NCI-H526 treated with DMSO at 0.1 percent for 48 hours (cell line): ENCODE measurements at places on chromosomes 13 and 19.

- no peak for DNase-seq
These were observed 31.7 kb upstream of the USP29 start for GRCh38 chr19:57088133-57088532.

DNA sequence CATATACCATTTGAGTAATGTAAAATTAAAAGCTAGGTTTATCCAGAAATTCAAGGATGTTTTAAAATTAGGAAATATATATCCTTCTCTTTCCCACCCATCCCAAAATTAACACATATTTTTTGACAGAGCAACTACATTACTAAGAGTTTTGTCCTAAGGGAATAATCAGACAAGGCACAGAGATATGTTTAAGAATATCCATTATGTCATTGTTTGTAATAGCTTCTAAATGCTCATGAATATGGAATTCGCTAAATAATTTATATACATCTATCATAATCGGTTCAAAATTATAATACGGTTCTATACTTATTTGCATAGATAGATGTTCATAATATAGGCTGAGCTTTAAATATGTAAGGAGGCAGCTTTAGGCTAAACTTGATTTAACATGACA is 9.8 kb downstream of the UBL3 start:
- no peak for DNase-seq

GRCh38 chr19:14432791-14433553 is at the start of gene PKN1:
Gene PKN1, plus strand, starts transcription at chr19:14433306. Its CDS starts 216 bp downstream, at chr19:14433522.
- DNase-seq: no peak

DNA sequence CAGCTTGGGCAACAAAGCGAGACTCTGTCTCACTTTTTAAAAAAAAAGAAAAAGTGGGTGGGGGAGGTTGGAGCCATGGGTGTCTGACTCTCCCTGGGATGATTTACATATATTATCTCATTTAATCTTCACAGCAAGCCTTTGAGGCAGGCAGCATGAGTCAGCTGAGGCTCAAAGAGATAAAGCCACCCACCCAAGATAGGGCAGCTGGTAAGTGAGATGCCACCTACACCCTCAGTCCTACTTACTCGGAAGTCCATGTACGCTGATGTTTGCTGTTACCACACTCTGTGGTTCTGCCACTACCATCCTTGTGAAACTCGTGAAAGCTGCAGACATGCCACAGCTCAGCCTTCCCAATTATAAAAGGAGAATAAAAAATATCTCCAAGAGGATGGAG is 142.0 kb upstream of the TSHZ3 start:
- DNase-seq: no peak

GRCh38 chr13:41563341-41563983 is 106.1 kb downstream of the RGCC start:
- no peak for DNase-seq

DNA sequence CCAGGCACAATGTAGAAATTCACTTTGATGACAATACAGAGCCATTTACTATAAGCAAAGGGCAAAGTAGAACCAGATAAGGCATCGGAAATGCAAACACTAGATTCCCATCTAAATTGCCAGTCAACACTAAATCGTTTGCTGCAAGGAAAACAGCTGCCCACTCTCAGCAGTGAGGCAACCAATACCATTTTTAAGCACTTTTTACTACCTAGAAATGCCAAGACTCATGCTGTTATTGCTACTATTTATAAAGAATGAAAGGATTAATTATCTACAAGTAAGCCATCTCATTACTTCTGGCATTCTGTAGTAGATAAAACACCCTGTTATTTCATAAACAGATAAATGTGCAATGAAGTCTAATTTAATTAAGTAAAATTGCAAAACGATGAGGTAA is 422.0 kb downstream of the FGF14 start:
- no peak for DNase-seq

DNA sequence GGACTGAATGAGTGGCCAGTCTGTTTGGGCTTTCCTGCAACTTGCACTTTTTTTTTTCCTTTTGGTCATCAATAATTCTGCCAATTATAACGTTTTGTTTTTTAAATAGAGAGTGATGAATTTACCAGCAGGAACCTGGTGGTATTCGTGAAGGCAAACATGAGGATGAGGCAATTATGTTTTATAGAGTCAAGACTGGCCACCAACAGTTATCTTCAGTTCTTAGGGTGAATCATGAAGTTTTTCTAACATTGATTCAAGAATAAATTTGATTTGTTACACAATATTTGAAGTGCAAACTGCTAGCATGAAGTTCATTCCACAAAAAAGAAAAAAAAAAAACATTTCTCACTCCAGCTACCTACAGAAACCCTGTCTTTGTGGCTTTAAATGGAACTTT is 244.5 kb downstream of the SPRY2 start:
- DNase-seq: no peak

DNA sequence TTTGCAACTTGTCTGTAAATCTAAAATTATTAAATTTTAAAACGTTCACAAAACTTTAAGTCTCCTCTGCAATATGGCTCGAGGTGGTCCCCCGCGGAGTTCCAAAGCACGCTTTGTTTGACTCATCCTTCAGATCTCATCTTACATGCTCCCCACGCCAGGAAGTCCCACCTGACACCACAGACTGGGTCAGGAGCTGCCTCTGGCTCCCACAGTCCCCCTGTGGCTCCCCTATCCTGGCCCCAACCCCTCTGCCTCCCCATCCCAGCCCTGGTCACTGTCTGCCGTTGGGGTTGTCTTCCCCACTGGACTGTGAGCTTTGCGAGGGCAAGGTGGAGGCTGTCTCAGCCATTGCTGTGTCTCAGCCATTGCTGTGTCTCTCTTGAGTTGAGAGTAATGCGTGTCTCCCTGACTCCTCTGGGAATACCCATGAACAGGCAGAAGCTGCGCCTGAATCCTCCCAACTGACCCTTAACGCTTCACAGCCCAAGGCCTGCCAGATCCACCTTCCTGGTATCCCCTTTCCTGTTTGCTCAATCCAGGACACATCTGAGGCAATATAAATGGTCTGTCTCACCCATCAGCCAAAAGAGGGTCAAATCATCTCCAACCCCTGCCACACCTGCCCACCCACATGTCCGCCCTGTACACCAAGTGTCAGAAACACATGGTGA is 15.9 kb downstream of the DYRK1B start:
- DNase-seq: no peak

- no peak for DNase-seq
These were observed 513 bp downstream of the MIER2 start for GRCh38 chr19:343941-344624.

DNA sequence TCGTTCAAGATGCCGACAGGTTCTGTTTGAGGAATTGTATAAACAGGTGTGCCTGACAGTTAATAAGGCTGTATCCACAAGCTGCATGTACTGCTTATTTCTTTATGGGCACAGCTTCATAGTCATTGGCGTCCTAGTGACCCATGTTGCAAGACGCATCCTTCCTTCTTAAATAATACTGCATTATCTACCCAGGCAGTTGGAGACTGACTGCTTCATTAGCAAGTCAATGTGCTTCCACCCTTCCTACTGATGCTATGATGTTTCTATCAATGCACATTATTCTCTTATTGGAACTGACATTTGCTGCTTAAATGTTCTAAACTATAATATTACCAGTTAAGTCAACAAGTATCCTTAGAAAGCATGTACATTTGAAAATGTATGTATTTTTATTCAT is 950.0 kb upstream of the MIR17HG start:
- no peak for DNase-seq

DNA sequence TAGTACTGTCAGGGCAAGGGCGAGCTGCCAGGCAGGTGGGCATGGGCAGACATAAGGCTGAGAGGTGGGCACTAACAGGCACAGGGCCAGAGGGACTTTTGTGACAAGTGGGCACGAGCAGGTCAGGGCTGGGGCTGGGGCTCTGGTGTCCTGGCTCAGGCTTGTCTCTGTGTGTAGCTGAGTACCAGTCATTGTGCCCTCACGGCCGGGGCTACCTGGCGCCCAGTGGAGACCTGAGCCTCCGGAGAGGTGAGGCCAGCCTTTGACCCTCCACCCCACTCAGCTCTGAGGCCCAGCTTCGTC is 21.6 kb downstream of the LTBP4 start:
- no peak for DNase-seq

DNA sequence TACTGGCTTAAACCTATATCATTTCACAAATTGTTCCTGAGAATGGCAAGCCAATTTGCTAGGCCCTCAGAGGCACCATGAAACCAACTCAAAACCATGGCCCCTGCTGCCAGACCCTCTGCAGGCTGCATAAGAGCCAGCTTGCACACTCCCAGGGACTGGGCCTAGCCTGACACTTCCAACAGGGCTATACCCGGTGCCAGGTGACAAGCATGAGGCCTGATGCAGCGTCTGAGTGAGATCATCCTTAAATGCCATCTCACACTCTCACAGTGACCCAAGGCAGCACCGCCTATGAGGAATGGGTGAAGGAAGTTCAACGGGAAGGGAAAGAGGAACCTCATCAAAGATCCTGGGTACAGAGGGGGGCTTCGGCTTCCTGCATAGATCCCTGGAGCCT is 65.6 kb downstream of the C13orf42 start:
- no peak for DNase-seq

- no peak for DNase-seq
These were observed 18.9 kb downstream of the SAFB2 start for GRCh38 chr19:5603626-5604025.

DNA sequence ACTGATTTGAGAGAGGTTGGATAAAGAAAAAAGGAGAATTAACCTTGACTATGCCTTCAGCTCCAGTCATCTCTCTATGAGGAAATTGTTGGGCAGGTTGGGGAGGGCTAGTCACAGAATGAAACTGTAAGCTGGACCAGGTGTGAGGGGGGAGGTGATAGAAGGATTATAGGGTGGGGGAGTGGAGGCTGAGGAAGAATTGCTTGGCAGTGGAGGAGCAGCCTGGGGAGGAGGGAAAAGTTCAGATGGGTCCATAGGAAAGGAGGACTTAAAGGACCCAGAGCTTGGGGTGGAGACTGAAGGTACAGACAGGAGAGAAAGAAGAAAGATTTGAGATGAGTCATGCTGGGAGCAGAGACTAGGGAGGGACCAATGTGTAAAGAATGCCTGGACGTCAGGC is 8.2 kb upstream of the ZNF431 start:
- DNase-seq: no peak

DNA sequence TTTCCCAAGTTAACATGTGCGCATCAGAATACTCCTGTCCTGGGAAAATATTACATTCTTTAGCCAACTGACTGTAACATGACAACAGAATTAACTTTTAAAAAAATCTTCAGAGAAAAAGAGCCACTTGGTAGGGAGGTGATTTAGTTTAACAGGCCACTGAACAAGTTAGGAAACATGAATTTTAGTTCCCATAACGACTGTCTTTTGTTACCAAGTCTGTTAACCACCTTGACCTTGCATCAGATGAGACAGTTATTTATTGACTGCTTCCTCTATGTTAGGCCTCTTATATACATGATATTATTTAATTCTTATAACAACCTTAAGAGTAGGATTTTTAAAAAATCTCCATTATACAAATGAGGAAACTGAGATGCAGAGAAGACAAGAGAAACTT is 268.6 kb downstream of the NDFIP2 start:
- DNase-seq: no peak

GRCh38 chr13:24684600-24684998 is 4.4 kb downstream of the ATP12A start:
- DNase-seq: no peak

DNA sequence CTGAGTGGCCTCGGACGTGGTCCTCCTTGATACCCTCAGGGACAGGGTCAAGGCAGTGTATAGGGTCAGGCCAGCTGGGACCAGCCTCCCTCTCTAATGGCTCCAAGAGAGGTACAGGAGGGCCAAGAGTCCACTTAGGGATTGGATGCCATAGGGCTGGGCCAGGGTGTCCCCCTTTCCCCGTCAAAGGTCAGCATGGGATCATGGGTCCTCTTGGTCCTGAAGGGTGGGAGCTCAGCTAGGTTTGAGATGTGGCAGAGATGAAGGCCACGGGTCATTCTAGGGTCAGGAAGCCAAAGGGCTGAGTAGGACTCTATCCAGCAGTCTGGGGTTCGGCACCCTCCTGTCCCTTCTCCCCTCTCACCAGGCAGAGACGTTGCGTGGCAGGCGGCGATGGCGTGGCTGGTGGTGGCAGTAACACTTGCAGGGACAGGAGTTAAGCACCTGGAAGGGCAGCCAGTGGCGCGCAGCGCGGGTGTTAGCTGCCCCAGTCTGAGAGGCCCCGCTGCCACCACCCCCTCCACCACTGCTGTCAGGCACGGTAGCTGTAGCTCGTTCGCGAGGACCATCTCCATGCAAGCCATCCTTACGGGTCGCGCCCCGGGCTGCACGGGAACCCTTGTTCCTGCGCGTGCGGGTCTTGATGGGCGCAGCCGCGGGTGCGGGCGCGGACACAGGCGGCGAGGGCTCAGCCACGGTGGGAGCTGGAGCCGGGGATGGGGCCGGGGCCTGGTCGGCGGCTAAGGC is 2.6 kb downstream of the GGN start:
- no peak for DNase-seq

- DNase-seq: no peak
These were observed 13.5 kb upstream of the ZNF563 start for GRCh38 chr19:12346896-12347295.

- DNase-seq: peak; percentile 84
These were observed at the start of gene CD320 for GRCh38 chr19:8307965-8308866. Gene CD320, minus strand, starts transcription at chr19:8308358. Its CDS starts 68 bp downstream, at chr19:8308290.

- DNase-seq: no peak
These were observed 179.4 kb upstream of the TMTC4 start for GRCh38 chr13:100854006-100854405.

GRCh38 chr19:35272954-35273649 is 4.3 kb downstream of the USF2 start:
- no peak for DNase-seq

GRCh38 chr13:59437544-59438301 is 726.0 kb downstream of the DIAPH3 start:
- no peak for DNase-seq

DNA sequence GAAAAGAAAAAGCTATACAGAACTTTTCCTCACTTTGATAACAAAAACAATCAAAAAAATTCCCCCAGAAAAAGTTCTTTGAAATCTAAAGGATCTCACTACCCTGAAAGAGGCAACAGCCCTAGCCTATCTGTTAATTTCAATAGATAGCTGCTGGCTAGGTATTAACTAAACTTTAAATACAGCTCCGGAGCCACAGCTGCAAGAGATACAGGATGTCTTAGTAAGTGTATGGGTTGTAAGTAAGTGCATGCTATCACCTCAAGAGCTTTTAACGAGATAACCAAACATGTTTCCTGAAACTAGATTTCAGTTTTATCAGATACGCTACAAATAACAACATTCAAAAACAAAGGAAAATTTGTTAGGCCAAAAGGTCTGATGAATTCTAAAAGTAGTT is 148.4 kb downstream of the KLF12 start:
- no peak for DNase-seq

GRCh38 chr19:14006085-14006765 is at the start of gene RFX1:
Gene RFX1, minus strand, starts transcription at chr19:14006320. Its CDS starts 12,477 bp downstream, at chr19:13993843.
- DNase-seq: peak; percentile 97

DNA sequence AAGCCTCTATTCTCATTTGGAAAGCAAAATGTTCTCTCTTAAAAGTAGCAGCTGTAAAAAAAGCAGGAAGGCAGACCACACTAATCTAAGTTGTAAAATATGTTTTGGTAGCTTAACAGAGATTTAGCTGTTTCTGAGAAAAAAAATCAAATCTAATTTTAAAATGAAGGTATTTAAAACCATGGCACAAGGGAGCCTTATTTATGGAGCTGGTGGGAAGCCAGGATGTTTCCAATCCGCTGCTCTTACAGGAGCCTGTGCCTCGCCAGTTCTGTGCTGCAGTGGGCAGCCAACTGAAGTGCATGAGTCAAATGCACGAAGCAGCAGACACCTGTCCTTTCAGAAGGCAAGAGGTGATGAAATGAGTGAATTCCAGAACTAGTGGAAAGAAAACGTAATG is 28.2 kb downstream of the GPC6 start:
- DNase-seq: no peak

GRCh38 chr19:2573916-2574315 is 98.0 kb downstream of the GADD45B start:
- DNase-seq: no peak

- no peak for DNase-seq
These were observed 43.3 kb downstream of the ATP11A start for GRCh38 chr13:112733112-112733511.
